Thyroid gland (tissue), 4 donors: ENCODE measurements at places on chromosomes 4 and X. TPM values are rescaled to one million over a fixed set of nuclear protein-coding genes. Genes with fewer than 3 reads are reported as not detected.
A peak's percentile ranks its signal among the peaks of the same experiment; 100 is the strongest.

DNA sequence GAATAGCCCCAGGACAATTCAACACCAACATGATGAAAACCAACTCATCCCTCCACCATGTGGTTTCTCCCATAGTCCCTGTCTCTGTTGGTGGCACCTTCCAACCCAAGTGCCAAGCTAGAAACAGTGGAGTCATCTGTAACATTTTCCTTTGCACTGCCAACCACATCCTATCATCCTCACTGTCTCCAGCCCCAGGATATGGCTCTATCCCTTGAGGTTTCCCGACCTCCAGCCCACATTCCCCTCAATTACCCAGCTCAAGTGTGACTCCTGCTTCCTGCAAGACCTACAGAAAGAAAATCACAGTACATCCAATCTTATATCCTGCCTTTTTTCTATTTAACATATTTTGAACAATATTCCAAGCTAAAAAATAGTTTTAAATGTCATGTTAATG is 24.2 kb downstream of the PNMA6F start:
- DNase-seq, result no peak

- DNase-seq, result peak; percentile 5
Measured at GRCh38 chr4:10083861-10084641, 32.5 kb downstream of the WDR1 start.

DNA sequence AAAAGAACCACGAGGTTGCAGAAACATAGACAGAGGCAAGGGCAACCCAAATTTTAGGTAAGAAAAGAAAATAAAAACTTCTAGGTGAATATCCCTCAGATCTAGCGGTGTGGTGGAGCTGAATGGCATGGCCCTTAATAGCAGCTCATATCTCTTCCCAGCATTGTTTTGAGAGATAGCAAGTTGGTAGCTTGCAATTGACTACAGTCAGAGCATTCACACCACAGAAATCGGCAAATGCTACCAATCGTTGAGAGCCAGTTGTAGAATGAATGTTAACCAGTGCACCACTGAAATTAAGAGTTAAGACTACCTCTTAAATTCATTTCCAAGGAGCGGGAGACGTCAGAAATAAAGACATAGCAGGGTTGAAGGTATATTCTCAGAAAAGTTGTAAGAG is 184.0 kb upstream of the KIT start:
- DNase-seq, result no peak

DNA sequence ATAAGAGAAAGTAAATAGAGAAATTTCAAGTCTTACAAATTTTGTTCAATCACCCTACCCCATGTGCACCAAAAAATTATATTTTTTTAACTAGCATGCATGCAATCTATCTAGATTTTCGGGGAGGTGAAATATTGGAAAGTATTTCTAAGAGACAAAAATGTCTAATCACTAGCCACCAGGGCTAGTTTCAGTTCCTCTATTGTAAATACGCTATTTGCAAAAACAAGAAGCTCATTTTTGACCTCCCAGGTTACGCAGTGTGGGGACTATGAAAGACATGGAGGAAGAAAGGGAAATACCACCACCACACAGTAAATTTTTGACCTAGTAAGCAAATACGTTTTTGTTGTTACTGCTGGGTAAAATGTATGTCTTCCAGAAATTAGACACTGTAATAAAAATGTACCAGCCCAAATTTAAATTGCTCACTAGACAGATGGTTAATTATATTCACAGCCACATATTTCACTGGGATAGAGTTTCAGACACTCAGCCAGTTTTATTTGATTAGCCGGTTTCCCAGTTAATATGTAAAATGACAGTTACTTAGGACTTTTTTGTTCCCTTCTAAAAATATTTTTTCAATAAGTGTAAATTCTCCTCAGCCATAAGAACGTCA is 2.2 kb downstream of the NEXMIF start:
- no peak for DNase-seq

DNA sequence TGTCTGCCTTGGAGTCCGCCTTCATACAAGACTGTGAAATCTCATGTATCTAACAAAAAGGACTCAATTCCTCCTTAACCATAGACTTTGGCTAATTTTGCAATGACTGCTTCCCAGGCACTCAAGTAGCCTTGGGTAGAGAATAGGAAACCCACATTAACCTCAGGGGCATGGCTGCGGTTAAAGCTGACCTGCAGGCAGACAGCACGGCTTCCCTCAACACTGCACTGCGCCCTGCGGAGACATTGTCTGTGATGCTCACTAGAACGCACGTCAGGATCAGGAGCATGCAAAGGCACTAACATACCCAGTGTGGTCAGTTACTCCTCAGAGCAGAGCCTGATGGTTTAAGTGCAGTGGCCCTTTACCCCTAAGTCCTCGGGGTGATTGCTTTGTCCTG is 10.3 kb upstream of the GPR143 start:
- no peak for DNase-seq

GRCh38 chrX:102067966-102068723 is 57.3 kb upstream of the TCEAL2 start:
- no peak for DNase-seq

DNA sequence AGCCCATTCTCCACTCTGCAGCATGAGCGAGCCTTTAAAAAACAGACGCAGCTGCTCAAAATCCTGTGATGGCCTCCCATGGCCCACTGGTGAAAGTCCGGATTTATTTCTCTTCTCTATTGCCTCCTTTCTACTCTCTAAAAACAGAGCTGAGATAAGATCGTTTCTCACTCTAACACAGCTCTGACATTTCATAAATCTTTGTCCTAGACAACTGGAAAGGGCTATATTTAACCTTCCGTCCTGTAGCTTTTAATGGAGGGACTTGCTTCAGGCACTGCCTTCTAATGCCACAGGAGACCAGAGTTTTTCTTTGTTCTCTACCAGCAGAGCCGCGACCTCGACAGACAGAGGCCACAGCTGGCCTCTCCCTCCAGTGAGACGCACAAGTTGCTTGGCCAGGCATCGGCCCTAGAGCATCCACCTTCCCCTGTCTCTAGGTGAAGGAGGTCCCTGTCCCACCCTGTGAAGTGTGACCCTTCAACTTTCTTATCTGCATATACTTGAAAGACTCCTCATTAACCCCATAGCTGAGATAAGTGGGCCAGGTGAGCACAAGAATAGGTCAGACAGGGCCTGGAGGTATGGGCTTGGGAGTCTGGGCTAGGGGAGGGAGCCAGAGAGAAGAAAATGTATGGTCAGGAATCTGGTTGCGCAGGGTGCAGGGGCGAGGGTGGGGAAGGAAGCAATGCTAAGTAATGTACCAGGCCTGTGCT is 50.0 kb downstream of the RTL5 start:
- no peak for DNase-seq

GRCh38 chrX:43707812-43708548 is 51.9 kb downstream of the MAOA start:
- peak; percentile 84 for DNase-seq

DNA sequence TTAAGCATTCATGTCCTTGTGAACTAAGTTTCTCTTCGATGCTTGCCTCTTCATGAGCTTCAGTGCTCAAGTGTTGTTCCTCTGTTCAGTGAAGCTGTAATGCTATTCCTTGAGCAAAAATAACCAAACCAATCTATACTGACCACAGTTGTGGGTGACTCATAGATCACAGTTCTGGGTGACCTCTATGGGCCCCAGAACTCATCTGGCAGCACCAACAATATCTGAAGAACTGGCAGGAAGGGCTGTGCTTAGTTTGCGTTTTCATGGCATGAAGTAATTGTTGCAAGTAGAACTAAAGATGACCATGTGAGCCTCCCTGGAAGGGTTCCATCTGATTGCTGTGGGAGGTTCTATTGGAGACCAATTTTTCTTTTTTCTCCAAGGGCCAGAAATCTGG is 106.2 kb downstream of the CCNG2 start:
- DNase-seq, result no peak

- DNase-seq, result no peak
Measured at GRCh38 chr4:32189788-32190187, 1469.6 kb downstream of the PCDH7 start.

The MCF2 gene
- 0.40 TPM for total RNA-seq

The MSL3 gene
- total RNA-seq, result 18.4 TPM

The MTMR8 gene
- total RNA-seq, result 2.0 TPM

The MGAT4D gene
- not detected for total RNA-seq

The CLGN gene
- total RNA-seq, result 0.13 TPM

The ZNF81 gene
- total RNA-seq, result 7.1 TPM

The PLAC8 gene
- total RNA-seq, result 3.0 TPM
